ENCODE measurements at places on chromosomes 12 and 14. TPM values are rescaled to one million over a fixed set of nuclear protein-coding genes. Genes with fewer than 3 reads are reported as not detected.

The ADAMTS20 gene
- not detected for total RNA-seq

The OTX2 gene
- total RNA-seq, result not detected

The BAG5 gene
- total RNA-seq, result 28.8 TPM

The PRIM1 gene
- 4.9 TPM for total RNA-seq

The CMA1 gene
- not detected for total RNA-seq

The RBP5 gene
- total RNA-seq, result 0.26 TPM

The GALNT6 gene
- 115 TPM for total RNA-seq

The SIX6 gene
- not detected for total RNA-seq

The PRORP gene
- 12.1 TPM for total RNA-seq

The AQP5 gene
- under 0.01 TPM for total RNA-seq

The ISM2 gene
- total RNA-seq, result not detected

The ANKRD33 gene
- total RNA-seq, result under 0.01 TPM

The NR1H4 gene
- not detected for total RNA-seq

The HOXC12 gene
- total RNA-seq, result not detected

The SPTB gene
- total RNA-seq, result under 0.01 TPM

The EML1 gene
- 36.2 TPM for total RNA-seq

The IL31 gene
- not detected for total RNA-seq

The RPL41 gene
- total RNA-seq, result 4,175 TPM

The NRIP2 gene
- total RNA-seq, result 0.17 TPM

The FOXG1 gene
- total RNA-seq, result not detected

The NDRG2 gene
- 0.50 TPM for total RNA-seq

The RNF212B gene
- not detected for total RNA-seq

The OVCH1 gene
- total RNA-seq, result 0.51 TPM

The NANOG gene
- total RNA-seq, result not detected

The KCNA5 gene
- not detected for total RNA-seq

The ATP5MC2 gene
- total RNA-seq, result 169 TPM

The PSMC6 gene
- total RNA-seq, result 85.0 TPM

The CLEC2A gene
- total RNA-seq, result not detected

The GON7 gene
- 11.3 TPM for total RNA-seq

The CRIP1 gene
- 3.0 TPM for total RNA-seq

The KLRB1 gene
- total RNA-seq, result not detected

The DPF3 gene
- 13.7 TPM for total RNA-seq

The TMEM253 gene
- not detected for total RNA-seq

The AQP2 gene
- total RNA-seq, result not detected

The HSPA2 gene
- total RNA-seq, result 9.9 TPM

The LRRC43 gene
- total RNA-seq, result 1.8 TPM

All from fibroblast of lung (primary cell).